ENCODE measurements at places on chromosomes 7 and 10.
A peak's percentile ranks its signal among the peaks of the same experiment; 100 is the strongest.

DNA sequence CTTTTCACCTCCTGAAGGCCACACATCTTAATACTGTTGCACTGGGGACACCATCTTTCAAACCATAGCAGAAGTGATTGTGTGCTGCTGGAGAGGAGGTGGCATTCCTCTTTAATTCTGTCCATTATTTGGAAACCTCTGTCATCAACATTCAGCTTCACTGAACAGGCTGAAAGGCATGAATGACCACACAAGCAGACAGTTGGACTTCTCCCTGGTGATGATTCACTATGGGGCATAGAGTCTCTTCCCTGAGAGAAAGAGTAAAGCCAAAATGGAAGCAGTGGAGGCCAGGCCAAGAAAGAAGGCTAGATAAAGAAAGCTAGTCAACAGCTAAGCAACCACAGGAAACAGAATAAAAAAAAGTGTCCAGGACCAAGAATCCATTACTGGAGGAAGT is 113.1 kb upstream of the VSTM2A start:
- no peak for DNase-seq

GRCh38 chr10:85400981-85401695 is 965.5 kb downstream of the GRID1 start:
- DNase-seq = no peak

GRCh38 chr7:134820778-134821177 is 41.3 kb downstream of the CALD1 start:
- DNase-seq = no peak

GRCh38 chr7:78047800-78048199 is 249.2 kb downstream of the PHTF2 start:
- DNase-seq = no peak

DNA sequence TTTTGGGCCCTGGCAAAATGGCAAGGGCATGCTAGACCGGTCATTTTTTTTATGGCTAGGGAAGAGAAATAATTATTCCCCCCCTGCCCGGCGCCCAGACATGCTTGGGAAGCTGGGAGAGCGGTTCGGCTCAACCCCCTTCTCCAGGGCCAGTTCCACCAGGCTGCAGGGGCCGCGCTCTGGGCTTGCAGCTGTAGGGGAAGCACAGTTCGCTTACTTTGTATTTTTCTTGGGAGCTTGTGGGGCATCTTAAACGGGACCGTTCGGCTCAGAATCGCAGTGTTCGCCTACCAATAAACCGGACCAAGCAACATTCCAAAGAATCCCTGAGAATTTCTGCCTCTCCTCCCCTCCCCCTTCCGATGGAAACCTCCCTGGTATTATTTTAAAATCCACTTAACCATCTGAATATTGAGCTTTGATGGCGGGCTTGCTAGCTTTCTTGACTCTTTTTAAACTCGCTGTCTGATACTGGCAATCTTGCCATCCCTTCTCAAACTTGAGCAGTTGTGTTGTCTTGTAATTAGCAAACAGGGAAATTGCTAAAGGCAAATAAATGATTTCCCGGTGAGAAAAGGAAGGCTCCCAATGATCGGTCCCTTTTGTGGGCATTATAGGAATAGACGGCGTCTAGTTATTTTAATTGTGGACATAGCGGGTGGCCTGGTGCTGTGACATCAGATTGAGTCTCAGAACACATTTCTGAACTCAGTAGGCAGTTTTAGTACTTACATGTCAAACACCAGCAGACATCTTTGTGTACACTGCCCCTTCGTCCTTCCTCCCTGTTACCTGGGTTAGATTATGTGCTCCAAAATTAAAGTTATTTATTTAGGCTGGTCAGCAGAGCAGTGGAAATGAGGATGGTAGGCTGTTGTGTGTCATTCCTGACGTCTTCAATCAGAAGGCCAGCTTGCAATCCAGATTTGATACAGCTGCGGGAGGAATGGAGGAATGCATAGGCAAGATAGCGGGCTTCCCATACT is 3.4 kb downstream of the TCF7L2 start:
- no peak for DNase-seq

DNA sequence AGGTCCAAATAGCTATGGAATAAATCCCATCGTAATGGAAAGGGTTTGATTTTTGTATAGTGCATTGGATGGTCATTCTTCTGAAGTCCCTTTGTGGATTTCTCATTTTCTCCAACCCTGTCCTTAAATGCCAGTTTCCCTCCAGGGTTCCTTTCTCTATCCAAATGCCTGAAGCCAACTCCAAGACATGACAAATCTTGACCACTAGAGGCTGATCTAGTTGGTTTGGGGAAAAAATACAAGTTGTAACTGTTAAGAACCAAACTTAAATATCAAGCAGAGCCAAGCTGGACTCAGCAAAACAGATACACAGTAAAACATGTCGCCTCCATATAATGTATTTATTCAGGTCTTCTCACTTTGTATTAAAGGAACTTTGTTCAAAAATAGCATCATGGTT is 28.7 kb downstream of the FRMD4A start:
- no peak for DNase-seq

- no peak for DNase-seq
Observed at GRCh38 chr7:108535744-108536143, 9.8 kb upstream of the PNPLA8 start.

DNA sequence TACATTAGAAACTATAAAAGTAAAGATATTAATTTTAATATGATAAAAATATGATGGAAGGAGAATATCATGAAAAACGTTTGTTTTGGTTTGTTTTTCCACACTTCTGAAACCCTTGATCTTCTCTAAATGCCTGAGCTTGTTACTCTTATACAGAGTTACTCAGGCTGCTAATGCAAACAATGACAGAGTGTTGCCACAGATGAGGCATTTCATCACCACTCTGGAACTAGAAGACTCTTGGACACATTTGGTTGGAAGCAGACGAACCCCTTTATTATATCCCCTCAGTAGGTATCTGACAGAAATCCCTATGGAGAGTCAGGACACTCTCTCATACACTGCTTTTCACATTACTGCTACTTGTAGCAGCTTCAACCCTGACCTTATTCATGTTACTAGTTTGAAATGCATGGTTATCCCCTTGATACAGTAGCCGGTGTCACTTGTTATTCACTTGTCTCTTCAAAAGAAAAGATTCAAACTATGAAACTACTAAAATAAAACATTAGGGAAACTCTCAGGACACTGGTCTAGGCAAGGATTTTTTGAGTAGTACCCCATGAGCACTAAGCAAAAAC is 66.9 kb downstream of the SEMA3C start:
- DNase-seq = no peak

DNA sequence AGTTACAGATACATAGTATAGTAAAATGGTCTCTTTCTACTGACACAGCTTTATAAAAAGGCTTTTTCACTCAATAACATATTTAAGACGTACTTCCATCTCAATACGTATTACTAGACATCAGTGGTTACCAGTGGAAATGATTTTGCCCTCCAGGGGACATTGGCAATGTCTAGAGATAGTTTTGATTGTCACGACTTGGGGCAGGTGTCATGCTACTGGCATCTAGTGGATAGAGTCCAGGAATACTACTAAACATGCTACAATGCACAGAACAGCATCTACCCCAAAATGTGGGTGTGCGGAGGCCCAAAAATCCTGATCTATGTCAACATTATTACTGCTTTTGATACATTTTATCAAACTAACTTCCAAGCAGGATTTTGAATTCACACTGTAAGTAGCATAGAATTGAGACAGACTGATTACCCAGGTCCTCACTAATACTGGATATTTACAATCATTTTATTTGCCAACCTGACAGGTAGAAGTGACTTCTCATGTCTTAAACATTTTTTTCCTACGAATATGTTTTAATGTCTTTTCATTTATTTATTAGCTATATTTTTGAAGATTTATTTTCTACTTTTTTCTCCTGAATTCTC is 53.8 kb downstream of the HGF start:
- no peak for DNase-seq

DNA sequence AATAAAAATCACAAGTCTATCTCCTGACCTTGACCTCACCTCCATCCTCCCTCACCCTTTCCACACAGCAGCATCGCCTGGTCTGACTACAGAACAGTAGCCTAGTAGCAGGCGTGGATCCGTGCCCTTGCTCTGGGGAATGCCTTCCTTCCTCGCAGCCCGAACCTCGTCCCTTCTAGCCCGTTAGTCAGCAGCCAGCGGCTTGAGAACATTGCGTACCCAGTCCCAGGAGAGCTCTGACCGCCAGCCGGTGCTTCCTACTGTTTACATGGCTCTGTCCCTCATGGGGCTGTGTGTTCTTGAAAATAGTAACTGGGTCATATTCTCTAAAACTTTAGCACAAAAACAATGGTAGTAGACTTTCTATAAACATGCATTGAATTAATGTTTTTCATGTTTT is 682.7 kb upstream of the IGFBP3 start:
- no peak for DNase-seq

- DNase-seq = no peak
Observed at GRCh38 chr7:130960208-130960988, 226.4 kb upstream of the KLF14 start.

DNA sequence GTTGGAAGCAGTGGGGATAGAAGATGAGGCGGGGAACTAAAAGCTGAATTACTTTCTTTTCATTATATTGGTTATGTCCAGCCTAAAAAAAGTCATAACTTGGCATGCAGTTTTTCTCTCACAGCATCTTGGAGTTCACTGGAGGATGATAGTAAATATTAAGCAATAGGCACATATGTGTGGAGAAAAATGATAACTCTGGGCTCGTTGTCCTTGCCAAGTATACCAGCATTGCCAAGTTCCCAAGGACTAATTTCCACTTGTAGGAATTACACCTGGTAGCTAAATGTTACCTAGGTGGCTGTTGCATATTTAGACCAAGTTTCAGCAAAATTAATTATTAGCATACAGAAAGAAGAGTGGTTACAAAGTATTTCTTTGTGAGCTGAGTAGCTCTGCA is 1007.6 kb downstream of the ANKRD7 start:
- DNase-seq = no peak

- DNase-seq = peak; percentile 92
Observed at GRCh38 chr7:10973061-10973941, at the start of gene PHF14. Gene PHF14, plus strand, starts transcription at chr7:10973872. Its CDS starts 452 bp downstream, at chr7:10974324.

DNA sequence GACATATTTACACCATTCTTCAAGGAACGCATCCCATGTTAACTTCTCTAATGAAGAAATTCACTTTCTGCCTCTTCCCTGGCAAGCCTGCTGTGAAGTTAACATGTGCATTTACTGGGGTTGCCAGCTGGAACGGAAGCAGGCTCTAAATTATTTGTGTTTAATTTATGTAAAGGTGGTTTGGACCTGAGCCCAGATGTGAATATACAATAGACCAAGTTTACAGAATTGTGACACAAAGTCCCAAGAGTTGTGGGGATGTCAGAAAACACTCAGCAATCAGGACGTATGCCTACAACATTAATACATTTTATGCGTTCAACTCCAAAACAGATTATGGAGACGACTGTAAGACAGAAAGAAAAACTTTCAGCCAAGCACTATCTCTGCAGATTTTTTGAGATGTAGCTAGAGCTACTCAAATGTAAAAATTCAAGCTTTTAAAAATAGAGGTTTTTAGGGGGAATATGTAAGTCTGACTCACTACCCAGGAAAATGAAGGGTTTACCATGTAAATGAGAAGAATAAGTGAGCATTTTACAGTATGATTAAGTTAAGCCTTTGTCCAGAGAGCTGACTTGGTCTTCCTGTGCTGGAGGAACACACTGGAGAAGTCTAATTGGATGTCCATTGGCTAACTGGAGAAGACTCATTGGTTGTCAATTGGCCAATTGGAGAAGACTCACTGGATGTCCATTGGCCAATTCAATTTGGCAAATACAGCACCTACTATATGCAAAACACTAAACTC is 19.5 kb downstream of the NRP1 start:
- no peak for DNase-seq
